ENCODE measurements at places on chromosomes 13 and 19.

- DNase-seq = no peak
Observed at GRCh38 chr13:65826657-65827056, 1403.5 kb downstream of the PCDH9 start.

DNA sequence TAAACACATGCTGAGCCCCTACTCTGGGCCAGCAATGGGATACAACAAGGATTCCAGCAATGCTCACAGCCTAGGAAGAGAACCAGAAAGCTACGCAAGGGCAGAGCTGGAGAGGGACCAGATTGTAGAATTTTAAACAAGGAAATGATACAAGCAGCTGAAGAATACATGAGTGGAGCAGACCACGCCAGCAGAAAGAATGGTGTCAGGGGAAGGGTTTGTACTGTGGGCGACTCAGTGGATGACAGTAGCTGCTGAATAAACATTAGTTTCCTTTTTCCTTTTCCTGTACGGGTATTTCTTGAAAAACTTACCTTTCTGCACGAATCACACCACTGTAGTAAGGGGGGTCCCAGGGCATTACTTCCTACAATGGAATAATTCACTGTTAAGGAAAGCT is 30.7 kb downstream of the MIPEP start:
- DNase-seq = no peak

DNA sequence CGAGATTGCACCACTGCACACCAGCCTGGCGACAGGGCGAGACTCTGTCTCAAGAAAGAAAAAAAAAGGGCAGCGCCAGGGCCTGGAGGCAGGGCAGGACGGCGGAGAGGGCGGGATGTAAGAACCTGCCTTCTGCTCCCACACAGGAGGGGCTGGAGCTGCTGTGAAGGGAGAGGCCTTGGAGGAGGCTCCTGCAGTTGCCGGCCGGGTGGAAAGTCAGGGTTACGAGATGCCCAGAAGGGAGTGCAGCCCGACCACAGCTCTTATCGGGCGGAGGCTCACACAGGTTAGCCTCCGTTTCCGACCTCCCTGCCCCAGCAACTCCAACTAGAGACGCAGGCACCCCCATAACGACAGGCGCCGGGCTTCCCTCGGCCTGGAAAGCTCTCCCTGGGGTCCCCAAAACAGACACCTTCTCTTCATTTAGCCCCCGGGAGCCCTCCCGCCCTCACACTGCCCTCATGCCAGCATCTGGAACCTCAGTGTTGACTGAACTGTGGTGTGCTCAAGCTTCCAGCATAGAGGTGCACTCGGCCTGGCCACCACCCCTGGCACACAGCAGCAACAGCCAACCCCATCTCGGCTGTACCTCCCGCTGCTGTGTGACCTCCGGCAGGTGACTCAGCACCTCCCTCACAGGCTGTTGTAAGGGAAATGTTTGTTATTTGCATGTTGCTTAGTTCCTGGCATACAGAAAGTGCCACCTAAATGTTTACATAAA is 1.4 kb downstream of the PLPP2 start:
- DNase-seq = no peak

GRCh38 chr19:41707871-41708371 is 505 bp upstream of the CEACAM5 start:
- no peak for DNase-seq

- DNase-seq = no peak
Observed at GRCh38 chr19:5063873-5064645, 95.1 kb downstream of the KDM4B start.

- DNase-seq = no peak
Observed at GRCh38 chr19:17784201-17785008, 10.5 kb upstream of the B3GNT3 start.

DNA sequence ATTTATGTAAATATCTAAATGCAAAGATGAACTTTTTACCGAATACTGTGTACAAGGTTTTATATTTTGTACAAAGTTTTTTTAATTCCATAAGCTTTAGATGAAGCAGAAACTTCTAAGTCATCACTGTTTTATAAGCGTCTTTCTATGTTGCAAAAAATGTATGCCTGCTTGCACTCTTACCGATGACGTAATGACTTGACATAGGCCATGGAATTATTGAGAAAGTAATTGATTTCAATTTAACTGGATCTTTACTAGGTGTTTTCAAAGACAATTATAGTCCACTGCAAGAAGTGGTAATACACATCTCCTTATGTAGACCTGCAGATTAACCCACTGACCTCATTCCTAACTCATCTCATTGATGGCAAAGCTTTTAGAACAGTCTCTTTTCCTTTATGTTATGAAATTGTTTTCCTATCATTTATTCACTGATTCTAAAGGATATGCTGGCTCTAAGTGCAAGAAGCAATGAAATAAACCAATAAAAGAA is 10.4 kb downstream of the DACH1 start:
- DNase-seq = no peak

GRCh38 chr19:27748551-27749152 is 1464.3 kb downstream of the UQCRFS1 start:
- DNase-seq = no peak

GRCh38 chr13:99335603-99336002 is 28.4 kb upstream of the GPR183 start:
- DNase-seq = no peak

DNA sequence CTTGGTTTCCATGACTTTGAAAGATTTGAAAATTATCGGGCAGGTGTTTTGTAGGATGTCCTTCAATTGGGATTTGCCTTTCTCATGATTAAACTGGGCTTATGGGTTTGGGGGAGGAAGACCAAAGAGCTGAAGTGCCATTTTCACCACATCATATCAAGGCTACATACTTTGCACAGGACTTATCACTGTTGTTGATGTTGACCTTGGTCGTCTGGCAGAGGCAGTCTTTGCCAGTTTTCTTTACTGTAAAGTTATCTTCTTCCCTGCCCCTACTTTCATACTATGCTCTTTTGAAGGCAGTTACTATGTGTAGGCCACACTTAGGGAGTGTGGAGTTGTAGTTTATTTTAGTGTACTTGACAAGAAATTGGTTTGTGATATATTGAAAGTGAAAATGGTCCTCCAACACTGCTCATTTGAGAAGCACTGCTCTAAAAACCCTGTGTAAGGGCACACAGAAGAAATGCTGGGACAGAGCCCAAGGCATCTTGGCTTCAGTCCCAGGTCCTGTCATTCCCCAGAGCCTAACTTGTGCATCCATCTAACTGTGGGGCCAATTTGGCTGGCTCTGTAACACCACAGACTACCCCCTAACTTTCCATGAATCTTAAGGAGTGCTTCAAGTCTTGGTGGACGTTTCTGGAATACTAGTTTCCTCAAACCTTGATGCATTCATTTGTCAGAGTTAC is 384.9 kb downstream of the KCNRG start:
- DNase-seq = no peak
